Activated T-helper 2 cell treated with anti-CD3 and anti-CD28 coated beads, Interferon-gamma antibody, Interleukin-2, Interleukin-4, amounts not matched to agents 10 μg/mL and 5 μg/mL and 100 μg/mL, durations not matched to agents 14 hours and 24 hours and 36 hours (primary cell): ENCODE measurements at places on chromosomes 2 and 18. TPM values are rescaled to one million over a fixed set of nuclear protein-coding genes. Genes with fewer than 3 reads are reported as not detected.
A peak's percentile ranks its signal among the peaks of the same experiment; 100 is the strongest.

DNA sequence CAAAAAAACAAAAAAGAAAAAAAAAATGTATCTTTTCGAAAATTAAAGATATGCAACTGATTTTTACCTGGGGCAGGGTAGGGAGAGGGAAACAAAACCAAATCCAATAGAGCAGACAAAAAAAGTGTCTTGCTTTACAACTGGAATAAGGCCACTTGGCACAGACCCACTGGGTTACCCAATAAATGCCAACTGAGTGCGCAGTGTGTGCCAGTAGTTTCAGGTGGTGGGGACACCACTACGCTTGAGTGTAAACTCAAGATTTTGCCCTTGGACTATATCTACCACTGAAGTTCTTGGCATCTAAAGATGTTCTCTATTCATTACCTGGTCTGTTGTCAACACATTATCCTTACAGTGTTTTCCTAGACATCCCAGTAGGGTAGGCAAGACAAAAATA lies 16.3 kb downstream of the VPS4B start:
- H3K4me1 ChIP-seq = peaks cover 46% of the 10 kb centered on the region
- no peak overlapping the region for H3K27ac ChIP-seq
- H3K27me3 ChIP-seq = no peaks in the 10 kb centered on the region
- H3K4me3 ChIP-seq = no peak overlapping the region
- DNase-seq = no peak
- peaks cover 85% of the 10 kb centered on the region for H3K36me3 ChIP-seq

DNA sequence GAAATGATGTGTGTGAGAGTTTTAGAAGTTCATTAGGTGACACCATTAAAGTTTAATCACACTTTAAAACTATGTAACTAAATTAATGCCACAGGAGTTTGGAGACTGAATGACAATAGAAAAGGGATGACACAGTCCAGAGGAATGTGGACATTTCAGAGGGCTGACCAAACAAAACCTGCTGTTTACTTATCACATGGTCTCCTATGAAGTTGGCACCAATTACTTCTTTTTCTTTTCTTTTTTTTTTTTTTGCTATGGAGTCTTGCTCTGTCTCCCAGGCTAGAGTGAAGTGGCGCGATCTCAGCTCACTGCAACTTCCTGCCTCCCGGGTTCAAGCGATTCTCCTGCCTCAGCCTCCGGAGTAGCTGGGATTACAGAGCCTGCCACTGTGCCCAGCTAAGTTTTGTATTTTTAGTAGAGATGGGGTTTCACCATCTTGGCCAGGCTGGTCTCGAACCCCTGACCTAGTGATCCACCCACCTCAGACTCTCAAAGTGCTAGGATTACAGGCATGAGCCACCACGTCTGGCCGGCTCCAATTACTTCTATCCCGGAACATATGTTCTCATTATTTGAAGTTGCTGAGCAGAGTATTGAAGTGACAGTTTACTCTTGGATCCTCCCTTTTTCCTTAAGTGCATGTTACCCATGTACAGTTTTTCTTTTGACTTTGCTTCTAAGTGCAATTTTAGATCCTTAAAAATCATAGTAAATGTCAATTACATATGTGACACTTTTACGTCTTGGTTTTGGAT lies 4.3 kb downstream of the AGPS start:
- no peaks in the 10 kb centered on the region for H3K27me3 ChIP-seq
- no peak for DNase-seq
- H3K4me3 ChIP-seq = no peak overlapping the region
- H3K27ac ChIP-seq = peak overlapping the region; percentile 62
- H3K4me1 ChIP-seq = peaks cover 73% of the 10 kb centered on the region

GRCh38 chr2:110674620-110675555 lies 3.0 kb downstream of the BUB1 start:
- H3K4me3 ChIP-seq = peak overlapping the region; percentile 71
- peaks cover 47% of the 10 kb centered on the region for H3K36me3 ChIP-seq
- no peaks in the 10 kb centered on the region for H3K27me3 ChIP-seq
- peak overlapping the region; percentile 76 for H3K27ac ChIP-seq

DNA sequence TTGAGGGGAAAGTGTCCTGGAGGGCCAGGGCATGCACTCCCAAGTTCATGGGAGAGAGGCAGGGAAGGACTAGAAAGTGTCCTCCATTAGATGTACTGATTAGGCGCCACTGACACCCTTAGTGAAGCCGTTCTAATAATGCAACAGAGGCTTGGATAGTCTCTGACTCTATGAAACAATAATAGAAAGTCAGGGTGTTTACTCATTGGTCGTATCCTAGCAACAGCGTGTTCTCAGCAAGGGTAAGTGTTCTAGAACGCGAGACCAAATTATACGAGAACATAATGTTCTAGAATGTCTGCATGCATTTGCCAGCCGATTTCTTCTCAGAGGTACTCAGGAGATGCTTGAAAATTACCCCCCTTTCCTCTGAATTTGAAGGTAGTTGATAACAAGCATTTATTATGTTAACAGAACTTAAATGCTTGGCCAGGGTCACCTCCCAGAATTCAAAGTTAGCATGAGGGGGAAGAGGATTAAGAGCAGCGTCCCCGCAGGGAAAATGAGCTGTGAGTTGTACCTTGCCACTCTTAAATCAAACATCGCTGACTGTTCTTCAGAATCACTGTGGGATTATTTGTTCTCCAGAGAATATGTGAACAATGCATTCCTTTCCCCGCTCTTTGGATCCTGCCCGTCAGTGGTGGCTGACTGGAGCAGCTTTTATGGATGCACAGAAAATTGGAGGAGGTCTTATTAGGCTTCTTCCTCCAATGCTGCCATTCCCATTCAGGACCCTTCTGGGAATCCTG lies 33.7 kb upstream of the PDIA6 start:
- H3K36me3 ChIP-seq = no peaks in the 10 kb centered on the region
- peaks cover 6% of the 10 kb centered on the region for H3K27me3 ChIP-seq
- no peaks in the 10 kb centered on the region for H3K4me1 ChIP-seq
- H3K27ac ChIP-seq = no peak overlapping the region

TRIM43 gene
- 0.11 and 0.25 TPM in 2 replicates for total RNA-seq

GRCh38 chr2:81324046-81324445 lies 1019.5 kb upstream of the LRRTM1 start:
- DNase-seq = no peak
- H3K27me3 ChIP-seq = no peaks in the 10 kb centered on the region
- H3K4me1 ChIP-seq = no peaks in the 10 kb centered on the region
